ENCODE measurements at places on chromosomes 12 and 14.

GRCh38 chr12:98830657-98831056 is 185.6 kb downstream of the APAF1 start:
- no peak for DNase-seq

DNA sequence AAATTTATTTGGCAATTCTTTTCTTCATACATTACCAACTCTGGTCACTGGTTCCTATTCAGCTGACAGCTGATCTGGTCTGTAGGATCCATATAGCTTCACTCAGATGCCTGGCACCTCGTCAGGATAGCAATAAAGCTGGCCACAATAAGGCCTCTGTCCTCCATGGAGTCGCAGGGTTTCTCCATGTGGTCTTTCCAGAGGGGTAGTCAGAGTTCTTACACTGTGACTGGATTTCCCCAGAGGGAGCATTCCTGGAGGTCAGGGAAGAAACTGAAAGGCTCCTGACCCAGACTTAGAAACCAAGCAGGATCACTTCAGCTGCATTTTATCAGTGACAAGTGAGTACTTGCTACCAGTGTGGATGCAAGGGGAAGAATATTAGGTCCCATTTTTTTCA is 34.9 kb upstream of the SIX1 start:
- DNase-seq, result no peak

DNA sequence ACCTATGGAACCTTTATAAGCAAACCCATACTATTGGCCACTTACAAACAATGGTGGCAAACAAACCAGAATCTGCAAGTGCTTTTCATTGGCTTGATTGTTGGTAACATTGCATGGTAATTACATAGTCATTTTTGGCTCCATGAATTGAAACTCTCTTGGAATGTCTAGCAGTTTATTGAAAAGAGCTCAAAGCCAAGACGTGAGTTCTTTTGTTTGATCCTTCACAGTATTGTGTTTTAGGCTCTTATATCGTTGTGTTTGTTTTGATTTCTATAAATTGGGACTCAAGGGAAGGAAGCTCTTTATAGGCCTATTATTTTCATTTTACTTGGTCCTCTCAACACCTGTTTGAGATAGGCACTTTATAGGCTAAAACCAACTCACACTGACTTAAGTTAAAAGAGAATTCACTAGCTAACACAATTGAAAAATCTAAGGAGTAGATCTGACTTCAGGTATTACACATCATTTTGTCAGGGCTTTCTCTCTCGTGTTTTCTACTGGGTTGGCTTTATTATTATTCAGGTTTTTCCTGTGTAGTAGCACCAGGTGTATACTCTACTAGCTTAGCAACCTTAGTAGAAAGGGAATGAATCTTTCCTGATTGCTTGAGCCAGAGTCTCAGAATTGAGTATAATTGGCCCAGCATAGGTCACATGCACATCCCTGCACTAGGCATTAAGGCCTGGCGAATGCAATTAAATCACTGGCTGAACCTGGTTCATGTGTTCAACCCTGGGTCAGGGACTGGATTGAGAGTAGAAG is 341.4 kb downstream of the RAD51B start:
- DNase-seq, result no peak

- DNase-seq, result no peak
Measured at GRCh38 chr12:44611538-44611937, 264.6 kb downstream of the NELL2 start.

- no peak for DNase-seq
Measured at GRCh38 chr12:116647813-116648212, 88.6 kb downstream of the MAP1LC3B2 start.

- no peak for DNase-seq
Measured at GRCh38 chr12:64911081-64911480, 86.6 kb downstream of the TBC1D30 start.

DNA sequence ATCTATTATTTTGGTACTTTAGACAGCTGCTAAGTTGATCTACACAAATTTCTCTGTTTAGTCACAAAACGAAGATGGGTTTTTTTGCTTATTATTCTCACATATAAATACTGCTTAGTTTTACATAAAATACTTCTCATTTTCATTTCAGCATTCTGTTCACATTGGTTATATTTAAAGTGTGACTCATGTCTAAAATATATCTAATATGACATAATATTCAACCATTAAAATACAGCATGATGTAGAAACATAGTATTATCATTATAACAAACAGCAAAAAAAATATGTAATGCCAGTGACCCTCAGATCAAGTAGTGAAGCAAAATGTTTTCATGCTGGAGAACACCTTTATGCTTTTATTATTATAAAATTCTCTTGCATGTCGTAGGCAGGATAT is 63.7 kb downstream of the SH2B3 start:
- DNase-seq, result no peak

GRCh38 chr14:21711360-21711961 is 37.8 kb upstream of the OR4E1 start:
- DNase-seq, result no peak

GRCh38 chr12:131561051-131561450 is 149.8 kb upstream of the SFSWAP start:
- DNase-seq, result no peak

DNA sequence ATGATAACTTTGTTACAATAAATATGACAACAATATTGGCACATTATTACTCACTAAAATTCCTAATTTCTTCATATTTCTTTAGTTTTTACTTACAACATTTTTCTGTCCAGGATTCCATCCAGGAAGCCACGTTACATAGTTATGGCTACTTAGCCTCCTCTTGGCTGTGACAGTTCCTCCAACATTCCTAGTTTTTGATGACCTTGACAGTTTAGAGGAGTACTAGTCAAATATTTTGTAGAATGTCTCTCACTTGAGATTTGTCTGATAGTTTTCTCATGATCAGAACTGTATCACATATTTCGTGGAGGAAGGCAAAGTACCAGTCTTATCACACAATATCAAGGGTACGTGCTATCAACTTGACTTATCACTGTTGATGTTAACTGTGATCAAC is 29.8 kb upstream of the LIN7A start:
- no peak for DNase-seq

DNA sequence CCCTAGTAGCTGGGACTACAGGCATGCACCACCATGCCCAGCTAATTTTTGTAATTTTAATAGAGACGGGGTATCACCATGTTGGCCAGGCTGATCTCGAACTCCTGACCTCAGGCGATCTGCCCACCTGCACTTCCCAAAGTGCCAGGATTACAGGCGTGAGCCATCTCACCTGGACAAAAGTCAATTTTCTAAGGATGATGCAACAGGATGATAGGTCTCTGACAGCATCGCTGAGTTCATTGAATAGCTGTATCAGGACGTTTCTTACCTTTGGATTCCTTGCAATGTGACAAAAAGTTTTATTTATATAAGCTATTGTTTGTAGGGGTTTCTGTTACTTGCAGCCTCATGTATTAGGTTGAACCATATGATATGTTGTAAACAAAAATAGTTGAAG is 55.5 kb upstream of the PCED1B start:
- no peak for DNase-seq

DNA sequence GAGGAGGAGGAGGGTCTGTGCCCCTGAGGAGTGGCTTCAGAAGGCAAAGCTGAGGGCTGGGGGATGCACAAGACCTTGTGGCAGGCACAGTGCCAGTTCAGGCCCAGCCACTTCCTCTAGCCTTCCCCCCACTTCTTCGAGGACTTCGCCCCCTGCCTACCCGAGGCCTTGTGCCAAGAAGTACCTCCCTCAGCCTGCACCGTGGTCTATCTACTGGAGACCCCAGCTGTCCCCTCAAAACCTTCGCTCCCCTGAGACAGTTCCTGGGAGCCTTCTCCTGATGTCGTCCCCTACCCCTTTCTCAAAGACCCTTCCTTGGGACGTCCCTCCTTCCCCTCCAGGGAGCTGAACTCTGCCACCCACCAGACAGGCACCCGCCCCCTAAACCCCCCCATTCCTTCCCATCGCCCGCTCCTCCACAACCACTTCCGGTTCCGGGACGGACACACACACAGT is 604 bp downstream of the ZNF384 start:
- DNase-seq, result no peak

- DNase-seq, result no peak
Measured at GRCh38 chr14:70254476-70254961, 65.8 kb upstream of the SLC8A3 start.

DNA sequence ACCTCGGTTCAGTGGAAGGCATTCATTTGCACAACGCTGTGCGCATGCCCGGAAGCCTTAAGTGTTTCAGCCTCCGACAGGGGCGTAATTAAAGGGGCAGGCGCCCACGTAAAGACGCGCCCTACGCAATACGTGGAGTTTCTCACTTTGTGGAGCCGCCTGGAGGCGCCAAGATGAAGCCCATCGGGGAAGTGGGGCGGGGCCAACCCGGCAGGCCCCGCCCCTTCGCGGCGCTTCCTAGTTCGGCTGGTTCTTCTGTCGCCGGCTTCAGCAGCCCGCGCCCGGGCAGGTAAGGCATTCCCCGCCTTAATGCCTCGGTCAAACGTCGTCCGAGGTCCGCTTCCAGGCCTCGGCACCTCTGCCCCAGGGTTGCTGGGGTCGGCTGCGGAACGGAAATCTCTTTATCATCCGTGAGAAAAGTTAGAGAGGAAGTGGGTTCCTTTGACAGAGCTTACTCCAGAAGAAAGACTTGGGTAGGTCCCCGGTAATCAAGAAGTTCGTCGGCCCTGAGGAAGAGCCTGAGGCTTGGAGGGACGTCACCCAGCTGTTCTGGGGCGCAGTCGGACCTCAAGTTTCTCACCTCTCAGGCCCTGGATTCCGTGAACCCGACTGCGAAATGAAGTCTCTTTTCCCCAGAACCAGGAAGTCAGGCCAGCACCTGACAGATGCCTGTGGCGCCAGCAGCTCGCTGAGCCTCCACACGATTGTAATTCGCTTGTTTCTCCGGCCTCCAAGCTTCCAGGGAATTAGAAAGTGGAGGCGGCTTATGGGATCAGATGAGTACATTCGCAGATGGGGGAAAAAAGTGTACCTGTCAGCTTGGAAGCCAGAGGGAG is at the start of the genes IRAK4 and PUS7L:
Gene IRAK4, plus strand, starts transcription at position 224 of the 836 bp plus-strand sequence. CDS start 9,161 bp downstream, outside the sequence.
Gene PUS7L, minus strand, starts transcription at position 63 of the 836 bp plus-strand sequence. CDS start 3,545 bp downstream, outside the sequence.
- DNase-seq, result peak; percentile 69

DNA sequence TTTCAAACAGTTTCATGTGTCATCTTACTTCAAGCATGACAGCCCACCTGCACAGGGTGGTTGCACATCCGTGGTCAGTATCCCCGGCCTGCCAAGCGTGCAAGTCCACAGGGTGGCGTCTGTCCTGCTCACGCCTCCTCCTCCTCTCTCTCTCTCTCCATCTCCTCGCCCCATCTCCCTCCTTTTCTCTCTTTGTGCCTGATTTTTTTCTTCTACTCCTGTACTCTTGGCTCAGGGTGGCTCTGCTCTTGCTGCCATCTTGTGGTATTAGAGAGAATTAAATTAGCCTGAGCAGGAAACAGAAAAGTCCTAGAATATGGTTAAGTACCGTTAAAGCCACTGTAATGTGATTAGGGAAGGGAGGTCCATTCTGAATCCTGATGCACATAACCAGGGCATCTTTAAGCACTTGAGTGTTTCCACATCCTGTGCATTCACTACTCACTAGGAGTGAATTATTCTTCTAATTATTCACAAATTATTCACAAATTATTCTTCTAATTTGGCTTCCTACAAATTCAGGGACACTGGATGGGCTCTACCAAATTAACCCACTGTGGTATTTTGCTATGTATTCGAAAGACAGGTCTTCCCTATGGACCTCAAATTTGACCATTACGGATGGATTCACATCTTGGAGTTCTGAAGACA is 25.5 kb upstream of the DTX1 start:
- DNase-seq, result peak; percentile 57

DNA sequence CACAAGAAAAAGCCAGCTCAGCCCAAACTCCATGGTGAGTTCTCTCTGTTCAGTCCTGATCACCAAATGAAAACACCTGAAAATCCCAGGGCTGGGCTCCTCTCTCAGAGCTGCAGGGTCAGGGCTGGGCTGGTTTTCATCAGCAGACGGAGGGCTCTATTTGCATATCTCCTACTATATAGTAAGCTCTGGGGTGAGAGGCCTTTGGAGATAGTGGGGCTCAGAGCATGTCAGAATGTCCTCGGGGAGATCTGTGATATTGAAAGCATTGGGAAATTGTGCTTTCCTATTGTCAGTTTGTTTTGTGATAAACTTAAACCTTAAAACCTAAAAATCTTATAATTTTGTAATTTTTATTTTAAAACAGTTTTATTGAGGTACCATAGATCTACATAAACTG is 742.6 kb downstream of the TMEM121 start:
- DNase-seq, result no peak

GRCh38 chr12:12749433-12749832 is 32.3 kb downstream of the CDKN1B start:
- no peak for DNase-seq
